OCI-M1 (cell line): ENCODE measurements at places on chromosomes 12 and 14.

DNA sequence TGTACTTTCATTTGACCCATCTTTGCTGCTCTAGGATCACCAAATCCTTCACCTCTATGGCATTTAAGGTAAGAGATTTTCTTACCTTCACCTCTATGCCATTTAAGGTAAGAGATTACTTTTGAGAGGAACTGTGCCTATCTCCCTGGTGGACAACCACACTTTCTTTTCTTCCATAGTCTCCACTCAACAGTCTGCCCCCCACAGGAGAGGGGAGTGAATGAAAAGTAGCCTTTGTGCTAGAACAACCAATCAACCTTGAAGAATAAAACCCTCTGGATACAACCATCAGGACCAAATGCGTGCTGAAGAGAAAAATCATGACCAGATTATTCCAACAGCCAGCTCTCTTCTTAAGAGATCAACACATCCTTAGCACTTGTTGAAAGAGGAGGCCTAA, 258.6 kb upstream of the TMPO start:
- DNase-seq, result no peak

GRCh38 chr12:130162267-130162666, at the start of gene FZD10:
FZD10 (plus strand) TSS chr12:130162464; CDS start chr12:130162943, 479 bp downstream.
- DNase-seq, result no peak

GRCh38 chr12:78316631-78317468, 486.2 kb downstream of the NAV3 start:
- no peak for DNase-seq

GRCh38 chr14:103698380-103699260, 16.6 kb downstream of the XRCC3 start:
- DNase-seq, result no peak

DNA sequence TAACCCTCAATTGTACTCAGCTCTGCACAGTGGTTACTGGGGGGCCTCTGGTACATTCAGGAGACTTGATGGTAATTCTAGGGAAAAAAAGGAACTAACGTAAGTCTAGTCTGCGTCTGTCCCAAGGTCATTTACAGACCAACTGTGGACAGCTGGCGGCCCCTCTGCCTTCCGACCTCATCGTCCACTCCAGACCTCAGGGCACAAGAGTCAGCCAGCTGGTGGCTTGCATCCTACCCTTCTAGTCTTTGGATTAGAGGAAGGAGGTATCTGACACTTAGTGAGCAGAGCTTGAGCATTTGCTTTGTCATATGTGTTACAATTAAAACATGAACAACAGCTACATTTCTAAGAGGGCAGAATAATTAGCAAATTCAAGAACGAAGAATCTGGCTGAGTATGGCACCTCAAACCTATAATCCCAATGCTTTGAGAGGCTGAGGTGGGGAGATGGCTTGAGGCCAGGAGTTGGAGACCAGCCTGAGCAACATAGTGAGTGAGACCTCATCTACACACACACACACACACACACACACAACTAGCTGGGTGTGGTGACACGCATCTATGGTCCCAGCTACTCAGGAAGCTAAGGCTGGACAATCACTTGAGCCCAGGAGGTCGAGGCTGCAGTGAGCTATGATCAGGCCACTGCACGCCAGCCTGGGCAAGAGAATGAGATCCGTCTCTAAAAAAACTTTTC, 36.5 kb downstream of the SSH1 start:
- peak; percentile 54 for DNase-seq

GRCh38 chr14:100888789-100889315, 14.7 kb downstream of the RTL1 start:
- DNase-seq, result no peak

- DNase-seq, result peak; percentile 63
Observed at GRCh38 chr14:59435987-59436386, 29.2 kb downstream of the GPR135 start.

GRCh38 chr12:105331805-105332251, 1.3 kb downstream of the C12orf75 start:
- DNase-seq, result no peak

GRCh38 chr14:36741858-36742257, 80.2 kb downstream of the PAX9 start:
- no peak for DNase-seq

DNA sequence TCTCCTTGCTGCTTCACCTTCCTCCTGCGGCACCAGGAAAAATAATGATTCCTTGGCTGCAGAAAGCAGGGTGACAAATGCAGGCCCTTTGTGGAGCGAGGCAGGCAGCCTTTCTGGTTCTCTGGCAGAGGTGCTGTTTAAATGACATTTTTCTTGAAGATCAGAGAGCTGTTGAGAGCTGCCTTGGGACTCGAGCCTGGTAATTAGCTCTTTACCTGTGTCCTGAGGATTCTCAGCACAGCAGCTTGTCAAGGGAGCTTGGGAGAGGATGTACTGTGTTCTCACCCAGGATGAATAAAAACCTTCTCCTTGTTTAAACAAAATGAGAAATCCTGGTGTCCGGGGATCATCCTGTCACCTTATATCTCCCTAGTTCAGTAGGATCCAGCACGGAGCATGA, 204.0 kb downstream of the AACS start:
- DNase-seq, result no peak

GRCh38 chr12:60035835-60036234, 440.0 kb downstream of the SLC16A7 start:
- no peak for DNase-seq
